Non-pigmented ciliary epithelial cell (primary cell): ENCODE measurements at places on chromosomes 7 and 10.

- DNase-seq, result no peak
Measured at GRCh38 chr7:122688400-122688998, 10.4 kb downstream of the RNF133 start.

GRCh38 chr10:32955299-32955772 lies 2.7 kb downstream of the ITGB1 start:
- no peak for DNase-seq

GRCh38 chr7:30869794-30870611 lies 41.6 kb upstream of the AQP1 start:
- DNase-seq, result no peak

DNA sequence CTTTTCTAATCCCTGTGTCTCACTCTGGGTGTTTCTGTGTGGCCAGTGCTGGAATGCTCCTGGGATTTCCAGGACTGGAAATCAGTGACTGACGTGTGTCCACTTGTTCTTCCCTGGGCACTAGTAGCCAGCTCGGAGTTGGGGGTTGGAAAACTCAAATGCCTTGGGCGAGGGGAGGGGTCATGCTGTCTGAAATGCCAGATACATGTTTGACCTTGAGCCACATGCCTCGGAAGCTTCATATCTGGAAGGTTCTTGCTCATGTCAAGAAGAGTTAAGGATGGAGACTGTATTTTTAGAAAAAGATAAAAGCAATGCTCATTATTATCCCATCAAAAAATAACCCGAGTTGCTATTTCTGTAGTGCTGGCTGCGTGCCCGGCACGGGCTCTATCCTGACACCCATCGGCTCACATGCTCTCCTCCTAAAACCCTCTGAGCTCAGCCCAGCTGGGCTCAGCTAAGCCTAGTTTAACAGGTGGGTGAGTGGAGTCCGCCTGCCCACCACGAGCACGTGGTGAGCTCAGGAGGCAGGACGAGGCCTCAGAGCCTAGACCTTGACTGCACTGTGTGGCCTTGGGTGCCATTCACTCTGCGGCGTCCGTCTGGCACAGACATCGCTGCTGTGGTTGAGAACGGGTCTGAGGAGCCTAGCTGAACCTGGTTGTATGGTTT lies 6.4 kb downstream of the DPYSL4 start:
- DNase-seq, result no peak

DNA sequence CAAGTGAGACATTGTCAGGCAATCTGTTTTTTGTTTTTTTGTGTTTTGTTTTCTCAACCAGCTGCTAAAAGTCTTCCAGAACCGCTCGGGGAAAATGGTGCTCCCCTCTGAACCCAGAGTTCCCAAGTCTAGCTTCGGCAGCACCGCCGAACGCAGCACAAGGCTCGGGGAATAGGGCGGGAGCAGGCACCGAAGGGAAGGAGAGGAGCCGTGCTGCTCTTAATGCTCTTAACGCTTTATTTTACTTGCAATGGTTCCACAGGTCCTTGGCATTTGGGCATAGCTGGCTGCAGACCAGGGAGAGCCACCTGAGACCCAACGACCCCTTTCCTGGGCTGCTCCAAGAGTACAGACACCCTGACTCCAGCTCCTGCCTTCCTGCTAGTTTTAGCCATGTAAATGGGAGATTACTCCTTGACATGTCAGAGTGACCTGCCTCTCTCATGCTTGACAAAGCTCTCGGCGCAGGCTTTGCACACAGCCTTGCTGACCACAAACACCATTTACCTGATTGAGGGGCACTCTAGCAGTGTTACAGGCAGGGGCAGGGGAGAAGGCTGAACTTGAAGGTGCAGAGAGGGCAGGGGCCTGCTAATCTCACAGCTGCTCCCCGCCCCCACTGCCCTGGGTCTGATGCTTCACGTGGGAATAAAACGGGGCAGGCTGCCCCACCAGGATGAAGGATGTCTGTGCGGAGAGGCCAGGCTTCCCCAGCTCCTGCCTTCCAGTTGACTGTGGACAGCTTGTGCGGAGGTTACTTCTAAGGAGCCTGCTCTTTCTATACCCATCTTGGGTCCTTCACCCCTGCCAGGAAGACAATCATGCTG lies 58.6 kb upstream of the EFCAB10 start:
- DNase-seq, result no peak

GRCh38 chr7:86748843-86749719 lies 105.4 kb downstream of the GRM3 start:
- no peak for DNase-seq

GRCh38 chr7:157731126-157731525 lies 394.3 kb downstream of the DNAJB6 start:
- no peak for DNase-seq

DNA sequence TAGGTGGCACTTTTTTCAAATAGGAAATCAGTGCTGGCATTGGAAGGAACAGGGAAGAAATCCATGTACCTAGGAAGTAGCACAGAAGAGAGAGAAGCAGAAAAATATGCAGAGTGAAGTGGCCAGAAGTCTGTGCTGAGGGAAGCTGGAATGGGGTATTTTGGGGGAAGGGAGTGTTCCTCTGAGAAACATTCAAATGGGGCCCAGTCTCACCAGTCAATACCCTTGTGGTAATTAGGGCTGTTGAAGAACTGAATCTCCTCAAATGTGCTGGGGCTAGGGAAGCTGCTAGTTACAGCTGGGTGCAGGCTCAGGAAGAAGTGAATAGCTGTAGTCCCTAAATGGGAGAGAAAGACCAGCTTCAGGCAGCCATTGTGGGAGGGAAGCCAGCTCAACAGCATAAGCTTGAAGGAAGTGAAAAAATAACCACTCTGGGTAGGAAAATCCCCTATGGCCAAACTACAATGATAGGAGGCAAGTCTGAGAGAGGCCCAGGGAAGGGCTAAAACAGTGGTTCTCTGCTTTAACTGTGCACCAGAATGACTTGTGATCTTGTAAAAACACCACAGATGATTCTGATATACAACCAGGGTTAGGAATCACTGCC lies 7.6 kb downstream of the NDST2 start:
- no peak for DNase-seq

GRCh38 chr10:17234431-17234945 lies 6.4 kb downstream of the VIM start:
- no peak for DNase-seq

GRCh38 chr7:25496476-25497368 lies 268.4 kb upstream of the NPVF start:
- no peak for DNase-seq

- DNase-seq, result no peak
Measured at GRCh38 chr7:127874951-127875608, 156.2 kb downstream of the LRRC4 start.

DNA sequence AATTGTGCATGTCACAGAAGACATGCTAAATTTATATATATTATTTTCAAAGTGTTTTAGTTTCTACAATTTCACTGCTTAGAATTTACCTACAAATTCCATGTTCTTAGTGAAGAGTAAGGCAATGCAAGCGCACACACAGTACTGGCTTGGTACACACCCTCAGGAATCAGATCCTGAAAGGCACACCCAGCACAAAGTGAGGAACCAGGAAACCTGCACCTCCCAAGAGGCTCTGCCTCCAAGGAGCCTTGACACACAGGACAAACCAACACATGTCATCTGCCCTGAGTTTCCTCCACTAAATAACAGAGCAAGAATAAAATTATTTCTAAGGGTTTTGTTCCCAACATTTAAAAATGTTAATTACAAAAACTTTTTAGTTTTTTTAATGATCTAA lies 156.2 kb downstream of the PARD3 start:
- DNase-seq, result no peak

DNA sequence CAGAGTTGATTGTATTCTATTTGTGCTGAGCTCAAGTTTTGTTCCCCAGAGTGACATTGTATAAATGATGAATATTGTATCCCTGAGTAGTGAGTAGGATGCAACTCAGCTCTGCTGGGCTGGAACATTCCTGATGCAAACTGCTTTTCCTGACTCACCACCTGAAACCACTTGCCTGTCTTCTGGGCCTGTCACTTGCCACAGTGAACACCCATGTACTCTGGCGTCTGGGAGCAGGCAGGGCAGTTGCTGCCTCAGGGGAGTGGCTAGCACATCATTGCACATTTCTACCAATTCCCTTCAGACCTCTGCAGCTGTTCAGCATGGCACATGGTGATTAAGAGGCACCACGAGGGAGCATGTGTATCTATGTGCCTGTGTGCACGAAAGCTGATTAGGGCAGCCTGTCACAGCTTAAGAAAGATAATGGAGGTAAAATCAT lies 157.3 kb downstream of the SND1 start:
- peak; percentile 61 for DNase-seq
